ENCODE measurements at places on chromosomes 6 and 20. TPM values are rescaled to one million over a fixed set of nuclear protein-coding genes. Genes with fewer than 3 reads are reported as not detected.

The CLPSL2 gene
- total RNA-seq, result not detected

The FOXS1 gene
- not detected for total RNA-seq

The RBPJL gene
- not detected for total RNA-seq

The ZNF831 gene
- total RNA-seq, result 8.2 TPM

The CHRNA4 gene
- total RNA-seq, result not detected

The OLIG3 gene
- total RNA-seq, result 0.41 TPM

The EPHA7 gene
- not detected for total RNA-seq

The OR2H1 gene
- not detected for total RNA-seq

The ZBP1 gene
- total RNA-seq, result 1.6 TPM

The METTL24 gene
- not detected for total RNA-seq

The OTOR gene
- not detected for total RNA-seq

The TJAP1 gene
- total RNA-seq, result 68.6 TPM

The OPRL1 gene
- 1.7 TPM for total RNA-seq

The TNXB gene
- total RNA-seq, result 10.9 TPM

The GNMT gene
- 0.70 TPM for total RNA-seq

The NRSN1 gene
- not detected for total RNA-seq

The SLC22A16 gene
- not detected for total RNA-seq

The MDN1 gene
- total RNA-seq, result 41.0 TPM

The SS18L1 gene
- total RNA-seq, result 16.1 TPM

The CCDC170 gene
- total RNA-seq, result not detected

The TEAD3 gene
- total RNA-seq, result 1.7 TPM

The IMPG1 gene
- not detected for total RNA-seq

The CLVS2 gene
- total RNA-seq, result not detected

The TNF gene
- 30.7 TPM for total RNA-seq
